NCI-H2081 treated with DMSO at 0.1 percent for 48 hours (cell line): ENCODE measurements at places on chromosomes 7 and 10.

- DNase-seq: no peak
Observed at GRCh38 chr10:123553810-123554430, 112.2 kb upstream of the GPR26 start.

DNA sequence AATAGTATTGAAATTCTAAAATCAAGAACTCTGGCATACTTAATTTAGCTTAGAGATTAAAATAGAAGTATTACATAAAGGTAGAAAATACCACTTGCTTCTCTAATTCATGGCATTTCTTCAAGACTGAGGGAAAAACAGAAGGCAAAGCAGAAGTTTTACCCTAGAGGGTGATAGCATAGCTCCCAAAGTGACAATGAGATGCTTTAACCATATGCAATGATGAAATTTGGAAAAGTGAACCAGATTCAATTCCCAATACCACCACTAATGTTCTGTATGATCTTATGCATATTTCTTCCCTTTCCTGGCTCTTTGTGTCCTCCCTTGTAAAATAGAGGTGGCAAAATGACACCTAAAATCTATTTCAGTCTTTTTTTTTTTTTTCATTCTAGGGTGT is 225.8 kb upstream of the PCLO start:
- DNase-seq: no peak

DNA sequence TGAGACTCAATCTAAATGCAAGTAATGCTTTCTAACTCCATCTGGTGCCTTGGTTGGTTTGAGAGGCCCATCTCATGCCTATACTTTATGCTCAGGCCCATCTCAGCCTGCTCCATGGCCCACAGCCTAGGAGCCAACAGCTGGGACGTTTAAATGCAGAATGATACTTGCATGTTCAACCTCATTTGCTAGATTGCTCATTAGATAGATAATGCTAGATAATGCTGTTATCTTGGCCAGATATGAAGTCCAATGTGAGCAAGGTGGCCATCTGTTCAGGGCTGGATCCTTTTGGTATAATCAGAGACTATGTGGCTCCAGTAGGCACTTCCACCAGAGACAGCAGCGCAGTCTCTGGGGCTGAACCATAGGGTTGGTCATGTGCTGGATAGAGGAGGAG is 321.6 kb upstream of the PHYHIPL start:
- DNase-seq: no peak

DNA sequence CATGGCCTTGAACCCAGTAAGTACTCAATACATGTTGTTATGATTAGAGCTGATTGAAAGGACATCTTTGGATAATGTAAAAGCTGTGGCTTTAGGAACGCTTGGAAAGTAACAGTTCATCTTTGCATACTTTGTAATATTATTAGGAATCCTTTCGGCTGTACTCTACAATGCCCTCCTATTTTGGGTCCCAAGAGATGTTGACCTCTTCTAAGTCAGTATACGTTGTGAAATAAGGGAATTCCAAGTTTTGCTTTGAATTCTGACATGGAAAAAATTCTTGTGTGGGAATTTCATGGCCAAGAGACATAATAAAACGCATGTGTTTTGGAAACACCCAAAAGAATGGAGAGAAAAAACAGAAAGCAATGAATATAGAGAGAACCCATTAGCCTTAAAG is 7.7 kb downstream of the AGR3 start:
- no peak for DNase-seq

DNA sequence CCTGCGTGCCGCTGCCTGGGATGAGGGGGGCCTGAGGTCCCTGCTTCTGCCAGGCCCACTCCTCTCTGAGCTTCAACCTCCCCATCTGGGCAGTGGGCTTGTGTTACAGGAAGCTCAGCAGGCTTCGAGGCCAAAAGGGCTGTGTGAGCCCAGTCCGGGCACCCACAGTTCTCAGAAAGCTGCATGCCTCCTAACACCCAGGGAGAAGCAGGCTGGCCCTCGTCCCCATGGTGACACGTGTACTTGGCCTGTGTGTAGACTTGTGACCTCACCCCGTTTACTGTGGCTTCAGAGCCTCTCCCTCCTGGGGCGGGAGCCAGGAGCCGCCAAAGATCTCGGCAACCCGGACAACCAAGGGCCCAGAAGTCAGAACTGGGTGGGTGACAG is 2.2 kb upstream of the GRIFIN start:
- DNase-seq: no peak

- no peak for DNase-seq
Observed at GRCh38 chr10:110045772-110046171, 38.0 kb downstream of the ADD3 start.

DNA sequence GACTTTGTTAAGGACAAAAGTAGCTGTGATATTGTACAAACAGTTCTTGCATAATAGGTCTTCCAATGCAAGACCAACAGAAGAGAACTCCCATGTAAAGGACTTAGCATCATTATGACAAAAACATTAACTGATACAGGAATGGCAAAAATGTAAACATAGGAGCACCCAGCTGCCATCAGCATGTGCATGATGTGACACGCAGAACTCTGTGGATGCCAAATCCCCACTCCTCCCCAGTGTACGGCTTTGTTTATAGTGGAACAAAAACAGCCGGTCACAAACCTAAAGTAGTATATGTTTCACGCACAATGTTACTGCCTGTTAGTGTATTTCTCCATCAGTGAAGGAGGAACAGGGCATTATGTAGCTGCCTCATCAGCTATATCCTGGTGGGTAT is 316.0 kb upstream of the AOAH start:
- DNase-seq: peak; percentile 46

DNA sequence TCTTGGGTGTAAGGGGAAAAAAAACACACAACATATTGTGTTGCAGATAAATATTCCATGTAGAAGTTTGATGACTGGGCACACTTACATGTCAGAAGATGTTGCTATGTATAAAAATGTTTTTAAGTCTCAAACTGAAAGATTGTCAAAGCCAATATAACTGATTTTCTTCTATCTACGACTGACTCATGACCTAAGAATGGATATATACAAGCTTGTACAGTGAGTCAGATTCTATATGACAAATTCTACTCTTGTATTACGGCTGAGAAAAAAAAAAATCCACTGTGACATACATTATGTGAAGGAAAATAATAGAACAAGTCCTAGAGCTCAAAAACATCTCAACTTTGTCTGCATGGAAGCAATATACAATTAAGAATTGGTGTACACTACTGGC is 343.0 kb upstream of the PCDH15 start:
- DNase-seq: no peak

DNA sequence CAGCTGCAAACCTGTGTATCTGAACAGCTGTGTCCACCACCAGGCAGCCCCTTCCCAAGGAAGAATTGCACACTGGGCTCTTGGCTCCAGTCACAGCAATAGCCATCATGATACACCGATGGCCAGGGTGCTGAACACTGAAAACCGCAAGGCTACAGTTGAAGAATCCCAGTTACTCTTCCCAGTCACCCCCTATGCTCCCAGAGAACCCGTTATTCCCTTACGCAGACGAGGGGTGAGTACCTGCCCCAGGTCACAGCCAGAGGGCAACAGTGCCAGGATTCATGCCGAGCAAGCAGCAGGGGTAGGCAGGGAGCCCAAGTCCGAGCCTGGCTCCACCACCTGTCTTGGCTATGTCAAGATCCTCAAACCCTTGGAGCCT is 57.8 kb downstream of the RASGEF1A start:
- no peak for DNase-seq

GRCh38 chr7:17697128-17697881 is 243.0 kb downstream of the SNX13 start:
- DNase-seq: no peak

- no peak for DNase-seq
Observed at GRCh38 chr7:20005081-20005480, 212.1 kb downstream of the MACC1 start.
